ENCODE measurements at places on chromosomes 4 and X.

GRCh38 chr4:139333046-139333445, 30.8 kb upstream of the NDUFC1 start:
- DNase-seq: no peak

- no peak for DNase-seq
Measured at GRCh38 chr4:121344098-121344497, 36.7 kb downstream of the QRFPR start.

DNA sequence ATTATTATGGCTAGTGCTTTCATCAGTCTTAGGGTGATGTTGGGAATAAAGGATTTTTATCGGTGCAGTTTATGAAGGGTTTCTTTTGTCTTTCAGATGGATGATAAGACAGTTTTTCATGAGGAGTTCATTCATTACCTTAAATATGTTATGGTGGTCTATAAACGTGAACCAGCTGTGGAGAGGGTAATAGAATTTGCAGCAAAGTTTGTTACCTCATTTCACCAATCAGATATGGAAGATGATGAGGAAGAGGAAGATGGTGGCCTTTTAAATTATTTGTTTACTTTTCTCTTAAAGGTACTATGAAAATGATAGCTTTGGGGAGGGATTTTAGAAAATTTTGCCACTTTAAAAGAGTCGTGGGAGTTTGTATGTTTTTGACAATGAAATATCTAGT, 1.3 kb downstream of the NCAPG start:
- DNase-seq: no peak

- no peak for DNase-seq
Measured at GRCh38 chr4:38025665-38026064, 65.5 kb downstream of the PTTG2 start.

DNA sequence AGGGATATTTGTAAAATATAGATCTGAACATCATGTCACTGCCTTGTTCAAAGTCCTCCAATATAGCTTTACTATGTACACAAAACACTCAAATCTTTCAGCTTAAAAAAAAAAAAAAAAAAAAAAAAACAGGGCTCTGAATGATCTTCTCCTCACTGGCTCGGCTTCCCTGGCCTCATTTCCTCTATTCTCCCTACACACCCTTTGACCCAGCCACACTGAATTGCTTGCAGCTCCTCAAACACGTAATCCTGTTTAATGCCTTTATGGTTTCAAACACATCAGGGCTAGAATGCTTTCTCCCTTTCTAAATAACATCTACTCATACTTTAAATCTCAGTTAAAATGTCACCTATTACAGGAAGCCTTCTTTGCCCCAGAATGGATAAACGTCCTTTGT, 60.8 kb downstream of the MTMR8 start:
- no peak for DNase-seq

All from activated gamma-delta T cell treated with Interleukin-2 at 50 U/mL for 16 hours (primary cell).